ENCODE measurements at places on chromosomes 4 and X.

DNA sequence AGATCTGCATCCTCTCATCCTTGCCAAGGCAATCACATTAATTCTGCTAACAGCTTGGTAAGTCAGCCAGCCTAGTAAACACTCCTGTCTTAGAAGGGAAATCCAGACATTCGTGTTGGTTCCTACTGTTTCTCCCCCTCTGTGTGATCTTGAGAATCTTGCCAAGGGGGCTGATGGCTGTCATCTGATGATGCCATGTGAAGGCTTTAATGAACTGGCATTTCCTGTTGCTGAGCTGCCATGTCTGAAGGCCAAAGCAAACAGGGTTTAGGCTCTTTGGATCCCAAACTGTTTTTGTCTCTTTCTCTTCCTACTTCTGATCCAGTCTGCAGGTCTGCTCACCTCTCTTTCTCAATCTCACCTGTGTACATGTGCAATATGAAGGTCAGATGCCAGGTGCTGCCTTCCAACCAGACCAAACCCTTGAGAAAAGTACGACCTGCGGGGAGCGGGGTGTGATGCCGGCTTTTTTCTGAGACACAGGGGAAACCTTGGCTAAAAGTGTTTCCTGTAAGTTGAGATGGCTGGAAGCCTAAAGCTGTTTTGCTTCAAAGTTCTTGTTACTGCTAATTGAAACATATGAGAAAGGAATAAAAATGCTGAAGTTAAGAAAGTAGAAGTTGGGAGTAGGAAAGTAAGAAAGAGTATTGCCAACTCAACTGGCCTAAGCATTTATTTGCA lies 532.9 kb downstream of the ANKRD50 start:
- no peak for DNase-seq

DNA sequence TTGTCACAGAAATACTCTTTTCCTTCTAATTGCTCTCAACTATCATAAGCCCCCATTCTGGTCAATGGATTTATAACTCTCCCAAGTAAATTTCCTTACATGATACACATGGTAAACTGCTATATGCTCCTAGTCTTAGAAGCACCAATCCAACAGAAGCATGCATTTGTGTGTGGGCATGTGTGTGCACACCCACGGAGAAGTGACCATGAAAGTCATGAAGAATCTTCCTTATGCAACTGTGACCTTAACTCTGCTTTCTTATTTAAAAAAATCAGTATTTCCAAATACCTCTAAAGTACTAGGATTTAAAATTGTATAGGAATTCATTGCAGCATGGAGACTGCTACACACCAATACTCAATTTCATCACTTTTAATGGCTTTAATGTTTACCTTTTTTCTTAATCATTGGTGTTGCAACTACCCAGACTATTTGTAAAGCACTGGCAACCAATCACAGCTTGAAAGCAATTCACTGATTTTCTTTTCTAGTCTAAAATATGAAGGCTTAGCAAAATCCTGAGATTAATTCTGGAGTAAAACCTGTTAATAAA lies 47.6 kb downstream of the MAML3 start:
- no peak for DNase-seq

DNA sequence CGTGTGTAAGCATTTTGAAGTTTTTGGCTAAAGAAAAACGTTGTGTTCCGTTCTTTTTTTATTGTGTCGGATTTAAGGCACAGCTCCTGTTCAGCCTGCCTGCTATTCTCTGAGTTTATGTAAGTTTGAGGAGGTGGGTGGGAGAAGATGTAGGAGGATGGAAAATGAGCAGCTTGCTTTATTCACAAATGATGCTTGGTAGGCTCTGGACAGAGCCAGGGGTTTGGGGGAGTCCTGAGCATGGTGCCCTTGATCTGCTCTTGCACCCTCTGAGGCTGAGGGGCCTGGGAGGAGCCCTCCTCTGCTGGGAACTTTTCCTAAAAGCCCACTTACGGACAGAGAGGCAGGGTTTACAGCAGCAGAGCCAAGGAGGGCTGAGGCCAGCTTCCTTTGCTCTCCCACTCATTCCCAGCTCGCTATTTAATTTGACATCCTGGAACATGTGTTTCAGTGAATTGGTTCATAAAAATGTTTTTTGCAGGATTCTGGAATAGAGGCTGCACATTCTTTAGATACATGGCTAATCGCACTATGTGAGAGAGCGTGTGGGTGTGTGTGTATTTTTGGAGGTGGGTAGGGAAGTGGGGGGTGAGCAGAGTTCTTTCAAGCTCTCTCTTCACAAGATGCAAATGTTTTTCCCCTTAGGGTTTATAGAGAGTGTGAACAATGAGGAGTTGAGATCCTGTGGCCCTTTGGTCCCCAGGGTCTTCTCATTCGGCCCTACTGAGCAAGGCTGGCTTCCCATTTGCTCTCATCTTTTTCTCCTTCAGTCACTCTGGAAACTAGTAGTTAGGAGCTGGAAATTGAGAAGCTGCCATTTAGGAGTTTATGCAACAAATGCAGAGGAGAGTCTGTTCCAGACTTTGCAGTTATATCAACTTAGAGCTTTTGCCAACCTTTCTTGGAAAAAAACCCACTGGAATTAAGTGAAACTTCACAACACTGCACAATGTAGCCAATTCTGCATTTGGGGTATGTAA lies 32.1 kb downstream of the TMEM131L start:
- peak; percentile 59 for DNase-seq

GRCh38 chr4:6779667-6780565 lies 2.6 kb upstream of the KIAA0232 start:
- DNase-seq: no peak

DNA sequence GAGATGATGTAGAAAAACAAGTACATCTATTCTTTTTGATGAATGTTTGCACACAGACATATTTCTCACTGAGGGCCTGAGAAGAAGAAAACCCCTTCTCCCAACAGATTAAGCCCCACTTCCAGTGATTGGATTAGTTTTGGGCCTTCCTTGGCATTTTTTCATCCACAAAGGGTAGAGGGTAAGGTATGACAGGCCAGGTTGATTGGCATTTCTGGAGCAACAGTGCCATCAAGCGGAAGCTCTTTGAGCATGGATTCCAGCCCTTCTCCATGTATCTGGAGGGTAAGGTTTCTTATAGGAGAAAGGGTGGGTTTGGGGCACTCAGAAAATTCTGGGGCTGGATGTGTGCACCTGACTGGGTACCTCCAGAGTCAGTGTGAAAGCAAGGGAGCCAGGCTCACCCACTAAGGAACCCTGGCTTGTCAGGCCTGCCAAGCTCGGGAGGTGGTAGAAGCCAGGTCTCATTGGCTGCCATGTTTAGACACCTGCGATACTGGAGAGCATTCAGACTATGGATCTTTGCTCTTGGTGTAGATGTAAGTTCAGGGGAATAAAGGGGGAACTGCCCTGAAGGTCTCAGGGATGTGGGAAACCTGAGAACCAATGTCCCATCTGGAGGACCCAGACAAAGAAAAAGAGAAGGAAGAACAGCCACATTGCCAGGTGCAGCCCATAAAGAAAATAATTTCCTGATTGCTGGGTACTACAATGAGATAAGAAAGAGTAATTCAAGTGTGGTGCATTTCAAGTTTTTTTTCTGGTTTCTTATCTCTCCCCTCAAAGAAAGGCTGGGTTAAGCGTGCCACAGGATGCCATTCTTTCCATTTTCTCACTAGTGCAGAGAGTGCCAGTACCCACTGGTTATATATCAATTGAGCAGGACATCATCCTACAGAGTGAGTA lies 222.3 kb upstream of the AGTR2 start:
- DNase-seq: no peak

DNA sequence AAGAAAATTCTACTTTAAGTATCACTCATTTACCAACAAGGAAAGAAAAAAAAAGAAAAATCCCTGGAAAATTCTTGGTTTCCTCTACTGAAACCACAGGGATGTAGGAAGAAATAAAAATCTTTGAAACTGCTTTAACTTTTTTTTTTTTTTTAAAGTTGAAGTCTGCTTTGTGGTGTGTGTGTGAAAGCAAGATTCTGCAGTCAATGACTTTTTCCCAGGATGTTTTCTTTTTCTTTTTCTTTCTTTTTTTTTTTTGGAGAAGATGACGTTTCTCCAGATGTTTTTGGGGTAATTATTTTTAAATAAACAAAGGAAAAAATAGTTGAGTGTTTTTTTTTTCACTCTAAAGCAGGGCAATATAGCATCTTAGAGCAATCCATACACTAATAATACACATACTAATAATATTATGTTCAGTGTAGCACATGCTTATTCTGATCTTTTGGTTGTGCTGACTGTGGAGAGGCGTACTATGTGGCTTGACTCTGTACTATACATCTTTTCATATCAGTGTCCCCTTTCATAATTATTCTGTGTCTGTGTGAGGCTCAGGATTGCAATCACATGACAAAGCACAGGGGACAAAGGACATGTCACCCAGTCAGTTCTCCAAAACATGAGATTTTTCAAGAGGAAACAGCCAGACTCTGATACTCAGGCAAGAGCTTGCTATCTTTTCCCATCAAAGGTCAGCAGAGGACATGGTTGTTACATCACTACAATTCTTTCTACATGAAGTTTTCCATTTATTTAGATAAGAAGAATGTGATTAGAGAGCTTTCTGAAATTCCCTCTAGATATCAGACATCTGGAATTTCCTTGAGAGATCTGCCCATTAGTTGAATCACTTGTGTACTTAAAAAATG lies 111.0 kb downstream of the PDE5A start:
- no peak for DNase-seq

GRCh38 chr4:8701126-8702019 lies 108.8 kb downstream of the CPZ start:
- no peak for DNase-seq

GRCh38 chr4:139208404-139208945 lies 31.5 kb upstream of the ELF2 start:
- no peak for DNase-seq

DNA sequence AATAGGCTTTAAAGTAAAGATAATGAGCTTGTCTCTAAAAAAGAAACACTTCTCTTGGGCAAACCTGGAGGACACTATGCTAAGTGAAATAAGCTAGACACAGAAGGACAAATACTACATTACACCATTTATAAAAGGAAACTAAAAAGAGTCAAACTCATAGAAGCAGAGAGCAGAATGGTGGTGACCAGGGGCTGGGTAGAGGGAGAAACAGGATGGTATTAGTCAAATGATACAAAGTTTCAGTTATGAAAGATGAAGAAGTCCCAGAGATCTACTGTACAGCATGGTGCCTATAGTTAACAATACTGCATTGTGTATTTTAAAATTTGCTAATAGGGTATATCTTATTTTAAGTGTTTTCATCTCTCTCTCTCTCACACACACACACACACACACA lies 28.5 kb downstream of the ACSL4 start:
- DNase-seq: no peak

DNA sequence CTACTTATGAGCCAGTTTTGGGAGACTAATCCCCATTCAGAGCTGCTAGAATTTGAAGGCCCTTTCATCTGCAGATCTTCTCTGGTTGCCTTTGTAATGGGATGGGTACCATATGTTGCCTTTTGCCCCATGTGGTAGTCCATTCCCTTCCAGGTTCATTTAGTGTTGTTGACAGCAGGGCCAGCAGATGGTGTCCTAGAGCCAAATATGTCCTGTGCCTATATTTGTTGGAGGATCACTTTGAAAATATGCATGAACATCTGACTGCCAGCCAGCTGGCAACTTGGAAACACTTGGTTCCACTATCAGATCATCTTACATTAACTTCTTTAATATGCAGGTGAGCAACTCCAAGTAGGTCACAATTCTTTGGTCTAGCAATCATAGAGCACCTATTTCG lies 30.4 kb downstream of the CFAP299 start:
- DNase-seq: peak; percentile 33

- peak; percentile 67 for DNase-seq
These were observed 8.1 kb downstream of the ENPEP start for GRCh38 chr4:110484029-110484428.

DNA sequence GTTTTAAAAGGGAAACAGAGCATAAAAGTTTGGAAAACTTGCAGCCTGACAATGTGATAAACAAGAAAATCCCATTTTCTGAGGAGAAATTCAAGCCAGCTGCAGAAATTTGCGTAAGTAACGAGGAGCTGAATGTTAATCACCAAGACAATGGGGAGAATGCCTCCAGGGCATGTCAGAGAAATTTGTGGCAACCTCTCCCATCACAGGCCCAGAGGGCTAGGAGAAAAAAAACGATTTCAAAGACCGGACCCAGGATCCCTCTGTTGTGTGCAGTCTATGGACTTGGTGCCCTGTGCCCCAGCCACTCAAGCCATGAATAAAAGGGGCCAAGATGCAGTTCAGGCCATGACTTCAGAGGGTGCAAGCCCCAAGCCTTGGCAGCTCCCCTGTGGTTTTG lies 355.4 kb upstream of the NDST3 start:
- no peak for DNase-seq

- DNase-seq: no peak
These were observed 19.9 kb upstream of the ZIC3 start for GRCh38 chrX:137545711-137546651.

DNA sequence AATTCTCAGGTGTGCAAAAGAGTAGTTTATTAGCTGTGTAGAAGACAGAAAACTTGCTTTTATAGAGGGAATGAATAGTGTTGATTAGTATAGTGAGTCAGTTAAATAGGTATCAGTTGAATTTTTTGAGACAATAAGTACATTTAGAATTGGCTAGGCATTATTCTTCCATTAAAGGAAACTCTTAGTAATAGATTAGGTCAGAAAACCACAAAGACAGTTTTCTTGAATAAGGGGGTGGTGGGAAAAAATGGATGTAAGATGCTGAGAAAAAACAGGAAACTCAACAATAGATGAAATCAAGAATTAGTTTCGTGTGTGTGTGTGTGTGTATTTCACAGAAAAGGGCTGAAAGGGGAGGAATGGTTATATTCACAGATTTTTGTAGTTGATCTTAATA lies 16.8 kb downstream of the CD38 start:
- no peak for DNase-seq

- DNase-seq: no peak
These were observed 1495.1 kb downstream of the C4orf33 start for GRCh38 chr4:130591091-130591490.

GRCh38 chr4:10113362-10114047 lies 3.1 kb downstream of the WDR1 start:
- DNase-seq: no peak
